IMR-90 (cell line): ENCODE measurements at places on chromosomes 12 and 14.

DNA sequence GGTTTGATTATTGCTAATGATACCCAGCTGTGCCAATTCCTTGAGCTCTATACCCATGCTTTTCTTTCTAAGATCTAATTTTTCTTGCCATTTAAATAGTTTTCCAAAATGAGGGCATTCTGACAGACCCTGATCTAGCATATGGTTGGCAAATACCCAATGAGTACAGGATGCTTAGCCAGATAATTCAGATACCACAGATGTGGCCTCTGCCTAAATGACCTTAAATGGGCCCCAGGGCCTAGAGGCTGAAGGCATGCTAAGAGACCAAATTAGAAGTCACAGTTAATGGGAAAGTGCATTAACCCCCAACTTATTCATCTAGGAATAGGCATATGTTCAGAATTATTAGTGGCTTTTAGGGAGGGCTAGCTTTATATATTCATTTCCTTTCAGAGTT, 122.3 kb upstream of the CNOT2 start:
- DNase-seq = no peak
- H3K27me3 ChIP-seq = no peaks in the 10 kb centered on the region; the same call in 1 of the 2 replicates
- no peak overlapping the region for H3K27ac ChIP-seq
- no peaks in the 10 kb centered on the region for H3K36me3 ChIP-seq
- H3K4me1 ChIP-seq = no peaks in the 10 kb centered on the region

DNA sequence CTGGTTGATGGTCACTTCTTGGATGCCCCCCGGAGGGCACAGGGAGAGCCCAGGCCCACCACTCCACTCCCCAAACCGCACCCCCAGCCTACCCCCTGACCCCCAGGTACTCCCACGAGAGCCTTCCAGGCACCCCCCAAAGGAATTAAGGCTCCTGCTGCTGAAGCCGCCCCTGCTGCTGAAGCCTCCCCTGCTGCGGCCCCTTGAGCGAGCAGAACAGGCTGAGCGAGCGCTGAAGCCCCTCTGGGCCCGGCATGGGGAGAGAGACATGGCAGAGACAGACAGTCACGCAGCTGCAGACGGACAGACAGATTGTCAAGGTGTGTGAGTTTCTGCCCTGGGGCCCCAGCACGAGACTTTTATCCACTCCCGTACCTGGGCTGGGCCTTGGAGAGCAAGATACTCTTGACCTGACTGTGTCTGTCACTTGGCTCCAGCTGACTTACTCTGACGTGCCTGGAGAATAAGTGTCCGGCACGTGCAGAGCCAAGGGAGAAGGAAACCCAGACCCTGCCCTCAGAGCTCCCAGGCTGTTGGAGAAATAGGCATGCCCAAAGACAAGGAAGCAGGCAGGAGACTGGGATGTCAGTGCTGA, at the start of gene KRT78:
KRT78 (minus strand) TSS at position 334 of the 595 bp plus-strand sequence; CDS start at position 270, 64 bp downstream.
- H3K27ac ChIP-seq = no peak within 1 kb of the TSS
- H3K4me3 ChIP-seq = no peak within 1 kb of the TSS
- no peaks in the 10 kb centered on the region for H3K4me1 ChIP-seq
- no peak for DNase-seq
- peaks cover 56% of the 10 kb centered on the region for H3K27me3 ChIP-seq

DNA sequence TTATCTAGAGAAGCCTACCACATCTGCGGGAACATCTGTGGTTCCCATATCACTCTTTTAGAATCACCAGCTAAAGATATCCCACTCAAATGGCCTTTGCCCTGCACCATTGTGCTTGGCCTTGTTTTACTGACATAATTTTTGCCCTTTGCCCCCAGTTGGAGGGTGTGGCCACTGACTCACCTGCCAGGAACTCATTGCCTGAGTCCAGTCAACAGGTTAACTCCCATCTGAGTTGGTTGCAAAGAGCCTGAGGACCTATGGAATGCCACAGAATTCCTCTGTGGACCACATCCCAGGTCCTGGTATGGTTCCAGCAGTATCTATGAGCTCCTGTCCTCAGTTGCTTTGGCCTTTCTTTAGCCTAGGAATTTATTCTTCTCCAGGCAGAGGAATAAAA, 55.7 kb upstream of the PTGR2 start:
- DNase-seq = peak; percentile 60
- H3K27ac ChIP-seq = no peak overlapping the region
- H3K27me3 ChIP-seq = no peaks in the 10 kb centered on the region
- peaks cover 17% of the 10 kb centered on the region for H3K4me1 ChIP-seq
- no peak overlapping the region for H3K4me3 ChIP-seq

GRCh38 chr12:116456330-116457082, 102.7 kb upstream of the MAP1LC3B2 start:
- no peaks in the 10 kb centered on the region for H3K27me3 ChIP-seq
- H3K27ac ChIP-seq = peak overlapping the region; percentile 38
- peaks cover 16% of the 10 kb centered on the region for H3K4me1 ChIP-seq
- DNase-seq = no peak
- no peaks in the 10 kb centered on the region for H3K36me3 ChIP-seq
- no peak overlapping the region for H3K4me3 ChIP-seq

GRCh38 chr14:23829736-23830471, 123.7 kb upstream of the DHRS4 start:
- no peaks in the 10 kb centered on the region for H3K4me1 ChIP-seq
- peaks cover 12% of the 10 kb centered on the region for H3K27me3 ChIP-seq
- DNase-seq = peak; percentile 82
- no peaks in the 10 kb centered on the region for H3K36me3 ChIP-seq
- H3K27ac ChIP-seq = no peak overlapping the region

DNA sequence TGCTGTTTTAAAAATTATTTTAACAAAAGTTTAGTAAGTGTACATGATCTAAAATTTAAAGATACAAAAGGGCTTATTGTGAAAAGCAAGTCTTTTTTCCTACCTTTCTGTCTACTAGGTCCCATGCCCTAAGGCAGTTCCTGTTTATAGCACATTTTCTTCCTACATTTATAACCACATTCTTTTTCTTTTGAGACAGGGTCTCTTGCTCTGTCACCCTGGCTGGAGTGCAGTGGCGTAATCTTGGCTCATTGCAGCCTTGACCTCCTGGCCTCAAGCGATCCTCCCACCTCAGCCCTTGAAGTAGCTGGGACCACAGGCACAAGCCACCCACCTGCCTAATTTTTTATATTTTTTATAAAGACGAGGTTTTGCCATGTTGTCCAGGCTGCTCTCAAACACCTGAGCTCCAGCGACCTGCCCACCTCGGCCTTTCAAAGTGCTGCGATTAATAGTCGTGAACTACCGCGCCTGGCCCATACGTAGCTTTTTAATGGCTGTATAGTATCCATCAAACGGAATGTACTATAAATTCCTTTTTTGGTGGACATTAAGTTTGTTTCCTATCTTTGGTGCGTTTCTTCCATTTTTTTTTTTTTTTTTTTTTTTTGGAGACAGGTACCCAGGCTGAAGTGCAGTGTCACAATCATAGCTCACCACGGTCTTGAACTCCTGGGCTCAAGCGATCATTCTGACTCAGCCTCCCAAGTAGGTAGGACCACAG, 20.9 kb downstream of the FRS2 start:
- H3K36me3 ChIP-seq = peaks cover 4% of the 10 kb centered on the region
- DNase-seq = no peak

GRCh38 chr12:50132505-50133135, 20.6 kb downstream of the COX14 start:
- DNase-seq = peak; percentile 61
- H3K4me3 ChIP-seq = no peak overlapping the region
- H3K4me1 ChIP-seq = peaks cover 3% of the 10 kb centered on the region
- H3K36me3 ChIP-seq = peaks cover 47% of the 10 kb centered on the region

DNA sequence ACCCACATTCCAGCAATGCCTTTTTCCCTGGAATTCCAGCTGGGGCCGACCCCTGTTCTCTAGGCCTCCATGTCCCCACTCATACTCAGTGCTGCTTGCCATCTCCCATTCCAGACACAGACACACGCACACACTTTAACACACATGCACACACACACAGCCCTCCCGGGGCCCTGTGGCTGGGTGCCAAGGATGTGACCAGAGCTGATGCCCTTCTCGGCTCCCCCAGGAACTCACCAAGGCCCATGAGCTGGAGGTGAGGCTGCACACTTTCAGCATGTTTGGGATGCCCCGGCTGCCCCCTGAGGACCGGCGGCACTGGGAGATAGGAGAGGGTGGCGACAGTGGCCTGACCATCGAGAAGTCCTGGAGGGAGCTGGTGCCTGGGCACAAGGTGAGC, 4.3 kb downstream of the PLEKHG6 start:
- peaks cover 10% of the 10 kb centered on the region for H3K4me1 ChIP-seq
- no peak for DNase-seq
- H3K27ac ChIP-seq = no peak overlapping the region
- no peak overlapping the region for H3K4me3 ChIP-seq
- H3K27me3 ChIP-seq = peaks cover 13% of the 10 kb centered on the region; the same call in 1 of the 2 replicates

DNA sequence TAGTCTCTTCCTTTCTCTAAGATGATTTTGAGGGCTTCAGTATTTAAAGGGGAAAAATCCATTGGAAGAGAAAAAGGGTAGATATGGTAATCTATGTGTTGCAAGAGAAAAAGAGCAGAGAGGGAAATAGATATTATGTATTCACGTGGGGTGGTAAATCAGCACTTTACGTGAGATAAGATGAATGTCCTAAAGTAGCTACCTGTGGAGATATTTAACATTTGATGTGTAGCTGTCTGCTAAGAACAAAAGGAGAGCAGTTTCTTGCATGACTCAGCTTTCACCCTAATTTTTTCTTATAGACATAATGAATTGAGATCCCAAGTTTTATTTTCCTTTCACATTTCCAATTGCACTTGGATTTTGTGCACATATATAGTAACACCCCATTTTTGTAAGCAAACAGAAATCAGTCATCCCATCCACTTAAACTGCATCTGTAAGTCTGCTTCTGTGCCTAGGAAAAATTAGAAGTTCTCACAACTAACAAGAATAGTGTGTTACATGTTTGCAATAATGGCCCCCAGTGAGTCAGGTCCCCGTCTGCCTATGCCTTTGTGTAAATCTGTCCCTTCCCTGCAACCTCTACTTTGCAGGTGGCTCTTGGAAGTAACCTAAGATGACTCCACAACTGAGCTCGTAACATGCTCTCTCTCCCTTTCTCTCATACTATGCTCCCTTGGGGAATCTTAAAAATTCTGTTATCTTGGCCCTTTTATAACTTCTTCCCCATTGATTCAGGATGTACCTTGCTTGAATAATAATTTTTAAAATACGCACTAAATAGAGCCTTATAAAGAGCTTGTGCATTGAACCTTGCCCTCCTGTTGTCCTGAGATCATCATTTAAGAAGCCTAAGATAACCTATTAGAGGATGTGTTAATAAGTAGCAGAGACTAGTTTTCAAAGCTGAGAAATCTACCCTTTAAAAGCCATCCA, 3.7 kb downstream of the TMTC3 start:
- H3K36me3 ChIP-seq = peaks cover 1% of the 10 kb centered on the region; the same call in 1 of the 2 replicates

- H3K4me3 ChIP-seq = no peak overlapping the region
- H3K27ac ChIP-seq = no peak overlapping the region
- no peaks in the 10 kb centered on the region for H3K36me3 ChIP-seq
- H3K4me1 ChIP-seq = no peaks in the 10 kb centered on the region
Measured at GRCh38 chr12:123882161-123882705, 90.4 kb downstream of the CCDC92 start.

GRCh38 chr14:90560558-90560957, 163.7 kb downstream of the CALM1 start:
- no peak overlapping the region for H3K4me3 ChIP-seq
- no peaks in the 10 kb centered on the region for H3K4me1 ChIP-seq
- no peak overlapping the region for H3K27ac ChIP-seq
- no peaks in the 10 kb centered on the region for H3K27me3 ChIP-seq

DNA sequence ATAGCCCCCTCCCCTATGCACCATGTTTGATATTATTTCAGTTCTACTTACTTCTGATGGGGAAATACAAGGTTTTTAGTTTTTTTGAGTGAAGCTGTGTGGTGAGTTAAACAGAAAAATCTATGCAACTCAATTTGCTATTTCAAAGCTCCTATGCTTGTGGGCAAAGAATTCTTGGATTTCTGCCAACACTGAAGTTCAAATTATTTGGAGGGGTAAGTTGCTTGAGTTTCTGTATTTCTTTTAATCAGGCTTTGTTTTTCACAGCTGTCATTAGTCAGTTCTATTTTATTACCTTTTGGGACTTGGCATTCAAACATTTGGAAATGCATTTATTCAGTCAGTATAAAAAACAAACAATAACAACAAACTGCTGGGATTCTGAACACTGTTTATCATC, 407.5 kb upstream of the MGAT4C start:
- no peaks in the 10 kb centered on the region for H3K4me1 ChIP-seq
- no peak overlapping the region for H3K4me3 ChIP-seq
- no peak for DNase-seq
